ENCODE measurements at places on chromosomes 12 and 14.
A peak's percentile ranks its signal among the peaks of the same experiment; 100 is the strongest.

DNA sequence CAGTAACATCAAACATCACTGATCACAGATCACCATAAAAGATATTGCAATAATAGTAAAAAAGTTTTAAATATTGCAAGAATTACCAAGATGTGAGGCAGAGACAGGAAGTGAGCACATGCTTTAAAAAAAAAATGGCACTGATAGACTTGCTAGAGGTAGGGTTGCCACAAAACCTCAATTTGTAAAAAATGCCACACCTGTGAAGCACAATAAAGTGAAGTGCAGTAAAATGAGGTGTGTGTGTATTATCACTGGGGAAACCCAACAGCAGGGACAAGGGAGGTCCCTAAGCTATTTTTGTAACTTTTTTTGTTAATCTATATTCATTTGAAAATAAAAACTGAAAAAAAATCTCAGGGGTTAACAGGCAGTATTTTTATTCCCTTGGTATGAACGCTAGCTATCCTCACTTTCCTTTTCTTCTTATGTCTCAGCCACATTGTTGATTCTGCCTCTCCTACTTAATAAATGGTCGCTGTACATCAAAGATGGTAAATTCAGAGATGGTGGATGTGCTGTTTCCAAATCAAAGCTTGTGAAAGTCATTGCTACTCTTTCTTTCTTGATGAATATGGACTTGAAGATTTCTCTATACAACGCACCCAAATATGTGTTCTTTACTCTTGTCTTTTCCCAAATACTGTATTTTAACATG lies 14.0 kb upstream of the KLRD1 start:
- DNase-seq, result peak; percentile 59

- peak; percentile 20 for DNase-seq
Measured at GRCh38 chr14:35159742-35160409, 37.5 kb downstream of the PRORP start.

DNA sequence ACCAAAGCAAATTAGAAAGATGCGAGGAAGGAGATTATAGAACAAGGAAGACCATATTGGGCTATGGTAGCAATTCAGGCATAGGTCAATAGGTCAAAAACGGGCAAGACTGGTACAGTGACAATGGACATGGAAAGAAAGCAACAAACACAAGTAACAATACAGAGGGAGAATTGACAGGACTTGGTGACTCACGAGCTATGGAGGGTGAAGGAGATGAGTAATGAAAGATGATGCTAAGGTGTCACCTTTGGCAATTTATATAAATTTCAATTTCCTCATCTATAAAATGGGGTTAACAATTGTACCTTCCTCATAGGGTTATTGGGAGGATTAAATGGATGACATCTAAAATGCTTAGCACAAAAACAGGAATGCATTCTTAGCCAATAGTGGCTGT lies 15.1 kb upstream of the DUSP16 start:
- DNase-seq, result no peak

DNA sequence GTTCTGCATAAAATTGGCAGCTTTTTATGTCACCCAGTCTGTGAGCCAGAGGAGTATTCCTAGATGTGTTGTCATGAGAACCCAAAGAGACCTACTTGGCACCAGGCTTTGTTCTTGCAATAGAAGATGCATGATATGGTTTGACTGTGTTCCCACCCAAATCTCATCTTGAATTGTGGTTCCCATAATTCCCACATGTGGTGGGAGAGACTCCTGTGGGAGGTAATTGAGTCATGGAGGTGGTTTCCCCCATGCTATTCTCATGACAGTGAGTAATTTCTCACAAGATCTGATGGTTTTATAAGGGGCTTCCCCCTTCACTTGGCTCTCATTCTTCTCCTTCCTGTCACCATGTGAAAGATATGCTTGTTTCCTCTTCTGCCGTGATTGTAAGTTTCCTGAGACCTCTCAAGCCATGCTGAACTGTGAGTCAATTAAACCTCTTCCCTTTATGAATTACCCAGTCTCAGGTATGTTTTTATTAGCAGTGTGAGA lies 572.0 kb upstream of the ATP2B1 start:
- no peak for DNase-seq

GRCh38 chr12:72313806-72314205 lies 41.6 kb downstream of the TRHDE start:
- DNase-seq, result no peak

- DNase-seq, result no peak
Measured at GRCh38 chr12:27285403-27285802, 41.3 kb downstream of the STK38L start.

GRCh38 chr12:91059211-91059610 lies 1.4 kb upstream of the KERA start:
- no peak for DNase-seq
